ENCODE measurements at places on chromosomes 6 and 20.
A peak's percentile ranks its signal among the peaks of the same experiment; 100 is the strongest.

GRCh38 chr20:35771689-35772562 is at the start of gene PHF20:
Gene PHF20, plus strand, starts transcription at chr20:35772015. Its CDS starts 29,508 bp downstream, at chr20:35801523.
- peak; percentile 99 for DNase-seq

DNA sequence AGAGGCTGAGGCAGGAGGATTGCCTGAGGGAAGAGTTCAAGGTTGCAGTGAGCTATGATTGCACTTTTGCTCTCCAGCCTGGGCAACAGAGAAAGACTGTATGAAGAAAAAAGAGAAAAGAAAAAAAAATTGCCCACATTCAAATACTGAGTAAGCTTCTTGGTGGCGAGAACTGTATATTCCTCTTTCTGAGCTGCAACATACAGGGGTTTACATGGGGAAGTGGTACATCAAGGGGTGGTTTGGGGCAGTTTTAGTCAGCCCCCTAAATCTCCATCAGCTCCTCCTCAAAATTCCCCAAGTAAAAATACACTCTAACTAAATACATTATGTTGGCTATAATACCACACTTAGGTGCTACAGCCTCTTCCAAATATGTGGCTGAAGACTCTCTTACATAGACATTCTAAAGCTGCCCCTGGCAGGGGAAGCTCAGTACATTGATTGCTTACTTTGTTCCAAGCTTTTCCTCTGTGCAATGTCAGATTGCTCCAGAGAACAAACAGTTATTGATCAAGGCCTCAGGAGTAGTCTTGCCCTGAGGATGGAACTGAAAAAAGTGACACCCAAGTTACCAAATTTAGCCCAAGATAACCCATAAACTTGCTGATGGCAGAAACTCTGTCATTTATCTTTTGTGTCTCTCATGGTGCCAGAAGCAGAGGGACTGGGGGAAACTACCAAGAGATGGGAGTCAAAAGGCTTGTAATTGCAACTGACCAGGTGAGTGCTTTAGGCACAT is 107.4 kb upstream of the RIPOR2 start:
- no peak for DNase-seq

- no peak for DNase-seq
These were observed 76.6 kb upstream of the QKI start for GRCh38 chr6:163337958-163338357.

- DNase-seq: no peak
These were observed 16.4 kb upstream of the STX16 start for GRCh38 chr20:58634521-58635278.

DNA sequence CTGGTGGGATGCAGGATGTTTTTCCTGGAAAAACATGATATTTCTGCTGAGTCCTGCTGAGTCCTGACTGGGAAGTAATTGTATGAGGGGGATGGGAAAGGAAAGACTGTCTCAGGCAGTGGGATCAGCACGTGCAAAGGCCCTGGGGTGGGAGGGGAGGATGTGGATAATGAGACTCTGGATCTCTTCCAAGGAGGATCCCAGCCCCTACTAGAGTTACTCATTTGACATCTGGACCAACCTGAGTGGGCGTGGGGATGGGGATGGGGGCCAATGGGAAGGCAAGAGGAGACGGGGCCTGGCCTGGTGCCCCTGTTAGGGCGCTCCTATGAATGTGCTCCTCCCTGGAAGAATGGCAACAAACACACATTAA is 73.0 kb downstream of the CD40 start:
- no peak for DNase-seq

All from activated CD4-positive, CD25-positive, alpha-beta regulatory T cell treated with anti-CD3 and anti-CD28 coated beads, Interleukin-2, amount 50 U/mL, for 16 hours (primary cell).